Bronchial epithelial cell (primary cell): ENCODE measurements at places on chromosomes 1 and 21.

DNA sequence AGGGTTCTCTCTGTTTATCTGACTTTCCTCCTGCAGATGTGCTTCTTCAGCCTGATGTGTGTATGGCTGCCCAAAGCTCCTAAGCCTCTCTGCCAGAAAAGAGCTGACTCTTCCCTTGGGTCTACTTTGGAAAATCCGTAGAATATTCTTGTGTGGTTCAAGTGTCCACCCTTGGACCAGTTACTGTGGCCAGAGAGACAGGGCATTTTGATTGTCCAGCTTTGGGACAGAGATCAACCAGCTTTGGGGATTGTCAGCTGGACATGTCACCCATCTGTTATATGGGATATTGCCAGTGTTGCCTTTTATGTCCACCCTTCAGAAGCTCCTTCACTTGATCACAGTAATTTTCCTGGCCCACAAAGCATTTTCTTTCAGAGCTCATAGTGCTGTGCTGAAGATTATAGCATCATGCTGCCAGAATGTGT, 126.2 kb upstream of the L1TD1 start:
- no peak for DNase-seq

- no peak for DNase-seq
Observed at GRCh38 chr1:7608628-7609305, 162.3 kb upstream of the VAMP3 start.

DNA sequence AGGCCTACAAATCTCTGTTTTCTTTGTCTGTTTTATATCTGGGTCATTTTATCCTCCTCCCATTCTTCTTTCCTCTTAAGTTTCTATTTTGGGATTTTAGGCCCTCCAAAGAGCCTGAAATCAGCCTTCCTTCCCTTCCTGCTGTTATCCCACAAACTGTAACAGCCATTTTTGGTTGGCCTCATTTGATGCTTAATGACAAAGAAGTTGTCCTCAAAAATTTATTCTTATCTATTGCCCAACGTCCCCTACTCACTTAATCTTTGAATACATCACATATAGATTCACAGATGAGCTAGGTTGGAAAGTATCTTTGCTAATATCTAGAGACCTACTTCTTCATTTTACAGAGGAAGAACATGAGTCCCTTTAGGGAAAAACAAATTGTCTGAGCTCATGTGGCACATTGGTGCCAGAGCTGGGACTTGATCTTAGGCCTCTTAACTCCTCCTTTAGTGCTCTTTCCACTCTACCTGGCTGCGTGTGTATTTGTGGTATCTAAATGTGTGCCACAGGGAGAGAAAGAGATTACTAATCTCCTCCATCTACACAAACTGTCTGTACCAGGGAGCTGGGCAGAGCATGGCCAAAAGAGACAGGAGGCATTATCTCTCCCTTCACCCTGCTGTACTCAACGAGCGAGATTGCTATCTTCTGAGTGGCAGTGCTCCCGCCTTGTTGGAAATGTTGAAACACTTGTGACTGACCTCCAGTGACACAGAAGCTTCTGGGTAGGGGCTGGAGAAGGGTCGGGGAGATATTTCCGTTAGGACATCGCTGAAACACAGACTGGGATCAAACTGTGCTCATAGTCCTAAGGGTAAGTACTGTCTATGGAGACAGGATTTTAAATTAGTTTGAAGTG, 30.1 kb downstream of the RHEX start:
- no peak for DNase-seq

GRCh38 chr1:219587401-219587800, 25.5 kb downstream of the ZC3H11B start:
- no peak for DNase-seq

DNA sequence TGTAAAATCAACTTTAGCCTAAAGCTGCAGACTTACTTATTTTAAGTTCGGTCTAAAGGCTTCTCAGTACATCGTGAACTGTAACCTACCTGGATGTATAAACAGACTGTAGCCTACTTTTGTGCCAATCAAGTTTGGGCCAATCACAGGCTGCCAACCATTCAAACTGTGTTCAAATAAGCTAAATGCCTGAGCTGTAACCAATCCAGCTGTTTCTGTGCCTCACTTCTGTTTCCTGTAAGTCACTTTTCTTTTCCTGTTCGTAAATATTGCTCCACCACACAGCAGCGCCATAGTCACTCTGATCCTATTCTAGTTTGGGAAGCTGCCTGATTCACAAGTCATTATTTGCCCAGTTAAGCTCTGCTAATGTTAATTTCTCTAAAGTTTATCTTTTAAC, 37.5 kb upstream of the SLAMF9 start:
- DNase-seq = peak; percentile 84

- peak; percentile 8 for DNase-seq
Observed at GRCh38 chr1:88800382-88801051, 90.8 kb downstream of the GTF2B start.

DNA sequence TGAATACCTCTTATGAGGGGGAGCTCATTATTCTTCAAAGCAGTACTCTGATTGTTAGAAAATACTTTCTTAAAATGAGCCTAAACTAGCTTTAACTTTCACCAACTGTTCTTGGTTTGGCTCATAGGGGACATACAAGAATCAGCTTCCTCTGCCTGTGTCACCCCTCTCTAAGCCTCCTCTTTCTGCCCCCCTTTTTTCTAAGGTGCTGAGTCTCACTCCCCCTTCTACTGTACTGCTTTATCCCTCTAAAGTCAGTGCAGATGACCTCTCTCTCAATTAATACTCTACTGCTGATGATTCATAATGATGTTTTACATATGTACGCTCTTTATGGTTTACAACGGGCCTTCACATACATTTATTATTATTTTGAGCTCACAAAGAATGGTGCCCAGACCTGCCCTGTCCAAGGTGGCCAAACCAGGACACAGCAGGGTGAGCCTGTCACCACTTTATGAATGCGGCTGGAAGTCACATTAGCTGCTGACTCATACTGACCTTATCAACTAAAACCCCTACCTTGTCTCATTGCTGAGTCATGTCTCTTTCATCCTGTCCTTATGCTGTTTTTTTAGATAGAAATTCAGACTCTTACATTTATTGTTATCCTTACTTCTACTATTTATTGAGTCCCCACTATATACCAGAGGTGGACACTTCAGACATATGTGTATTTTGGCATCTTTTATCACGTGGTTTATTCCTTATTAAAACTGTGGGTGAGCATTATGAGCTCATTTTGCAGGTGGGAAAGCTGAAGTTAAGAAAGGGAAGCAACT, 126.9 kb downstream of the RNF220 start:
- peak; percentile 87 for DNase-seq

DNA sequence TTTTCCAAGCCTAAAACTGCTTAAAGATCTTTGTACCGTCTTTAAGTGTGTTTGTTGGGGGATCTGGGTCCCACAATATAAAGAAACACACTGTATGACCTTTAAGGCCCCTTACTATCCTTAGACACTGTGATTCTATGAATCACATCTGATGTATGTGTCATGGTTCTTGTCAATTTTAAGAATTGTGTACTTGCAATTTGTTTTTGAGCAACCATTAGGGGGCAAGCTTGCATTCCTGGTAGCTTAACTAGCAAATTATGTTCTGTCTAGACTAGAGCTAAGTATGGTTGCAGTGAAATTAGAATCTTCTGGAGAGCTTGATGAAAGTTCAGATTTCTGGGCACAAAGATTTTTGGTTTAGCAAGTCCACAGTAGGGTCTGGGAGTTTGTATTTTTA, 219.5 kb downstream of the TPR start:
- peak; percentile 82 for DNase-seq

DNA sequence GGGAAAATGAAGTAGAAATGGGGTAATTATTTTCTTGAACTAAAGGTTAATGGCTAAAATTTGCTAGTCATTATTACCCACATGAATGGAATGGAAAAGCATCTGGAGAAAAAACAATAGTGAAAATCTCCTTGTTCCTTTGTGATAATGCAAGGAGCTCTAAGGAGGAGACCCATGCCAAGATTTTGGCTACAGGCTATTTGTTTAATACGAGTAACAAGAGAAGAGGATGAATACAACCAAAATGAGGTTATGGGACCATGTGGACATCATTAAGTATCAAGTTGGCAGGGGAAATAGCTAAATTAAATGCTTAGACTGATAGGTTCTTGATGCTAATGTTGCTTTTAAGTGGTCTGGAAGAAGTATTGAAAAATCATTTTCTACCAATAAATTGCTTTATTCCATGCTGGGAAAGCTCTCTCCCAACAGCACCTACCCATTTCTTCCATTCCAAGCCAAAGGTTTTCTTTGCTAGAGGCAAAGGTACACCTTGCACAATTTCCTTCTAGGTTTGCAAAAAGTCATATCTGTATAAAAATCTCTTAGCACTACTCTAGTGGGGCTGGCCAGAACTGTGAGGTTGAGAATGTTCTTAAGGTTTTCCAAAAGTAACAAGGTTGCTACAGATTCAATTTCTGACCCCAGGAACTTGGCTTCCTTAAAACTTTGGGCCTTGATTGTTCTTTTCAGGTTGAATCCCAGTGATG, 100.2 kb downstream of the SMYD2 start:
- DNase-seq = no peak

DNA sequence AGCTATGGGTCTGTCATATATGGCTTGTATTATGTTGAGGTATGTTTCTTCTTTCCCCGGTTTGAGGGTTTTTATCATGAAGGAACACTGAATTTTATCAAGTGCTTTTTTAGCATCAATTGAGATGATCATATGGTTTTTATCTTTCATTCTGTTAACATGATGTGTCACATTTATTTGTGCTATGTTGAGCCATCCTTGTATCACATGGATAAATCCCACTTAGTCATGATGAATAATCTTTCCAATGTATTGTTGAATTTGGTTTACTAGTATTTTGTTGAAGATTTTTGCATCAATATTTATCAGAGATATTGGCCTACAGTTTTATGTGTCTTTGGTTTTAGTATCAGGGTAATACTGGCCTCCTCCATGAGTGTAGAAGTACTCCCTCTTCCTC, 61.7 kb downstream of the GPR137B start:
- peak; percentile 57 for DNase-seq

- no peak for DNase-seq
Observed at GRCh38 chr21:46317710-46318463, 5.8 kb downstream of the C21orf58 start.

DNA sequence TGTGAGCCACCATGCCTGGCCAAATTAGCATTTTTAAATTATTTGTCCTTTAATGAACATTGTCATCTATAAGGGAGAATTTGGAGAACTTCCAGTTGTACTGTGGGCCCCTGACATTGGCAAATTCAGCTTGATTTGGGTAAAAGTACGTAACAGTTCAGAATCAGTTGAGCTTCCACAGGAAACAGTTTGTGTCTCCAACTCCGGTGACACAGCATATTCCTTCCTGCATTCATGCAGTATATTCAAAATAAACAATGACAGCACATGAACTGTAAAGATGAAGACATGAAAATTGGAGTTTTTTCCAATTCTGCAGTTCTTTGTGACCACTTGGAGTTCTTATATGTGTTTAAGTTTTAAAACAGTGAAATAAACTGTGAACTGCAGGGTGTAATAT, 28.2 kb downstream of the RNF220 start:
- no peak for DNase-seq

DNA sequence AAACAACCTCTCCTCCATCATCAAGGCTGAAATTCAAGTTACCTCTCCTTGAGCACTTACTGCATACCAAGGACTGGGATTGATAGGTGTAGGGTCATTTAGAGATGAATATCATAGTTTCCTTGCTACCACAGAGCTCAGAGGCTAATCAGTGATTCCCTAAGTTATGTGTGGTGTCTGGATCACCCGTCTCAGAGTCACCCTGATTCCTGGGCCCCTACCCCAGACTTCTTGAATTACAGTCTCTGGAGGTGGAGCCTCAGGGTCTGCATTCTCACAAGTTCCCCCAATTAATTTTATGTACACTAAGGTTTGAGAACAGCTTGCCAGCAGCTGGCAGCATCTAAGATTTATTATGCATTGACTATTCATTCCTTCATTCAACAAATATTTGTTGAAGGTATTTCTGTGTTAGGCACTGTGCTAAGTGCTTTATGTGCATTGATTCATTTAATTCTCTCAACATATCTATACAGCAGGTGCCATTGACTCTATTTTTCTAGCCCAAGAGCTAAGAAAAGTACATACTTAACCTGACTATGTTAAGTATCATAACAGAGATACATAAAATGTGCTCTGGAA, 182.9 kb upstream of the FGGY start:
- no peak for DNase-seq

- DNase-seq = peak; percentile 7
Observed at GRCh38 chr1:227124473-227124872, 184.4 kb downstream of the COQ8A start.

GRCh38 chr1:72050551-72050950, 231.8 kb downstream of the NEGR1 start:
- DNase-seq = no peak

- DNase-seq = no peak
Observed at GRCh38 chr1:1594602-1595260, 5.2 kb downstream of the FNDC10 start.

GRCh38 chr1:162970021-162970420, 99.1 kb upstream of the RGS4 start:
- no peak for DNase-seq

- no peak for DNase-seq
Observed at GRCh38 chr21:44377201-44377921, 23.9 kb downstream of the TRPM2 start.

- DNase-seq = no peak
Observed at GRCh38 chr1:241964550-241965282, 7.1 kb downstream of the BECN2 start.

GRCh38 chr1:35210321-35211119, 17.6 kb upstream of the SFPQ start:
- DNase-seq = no peak
